ENCODE measurements at places on chromosomes 7 and 10.
A peak's percentile ranks its signal among the peaks of the same experiment; 100 is the strongest.

DNA sequence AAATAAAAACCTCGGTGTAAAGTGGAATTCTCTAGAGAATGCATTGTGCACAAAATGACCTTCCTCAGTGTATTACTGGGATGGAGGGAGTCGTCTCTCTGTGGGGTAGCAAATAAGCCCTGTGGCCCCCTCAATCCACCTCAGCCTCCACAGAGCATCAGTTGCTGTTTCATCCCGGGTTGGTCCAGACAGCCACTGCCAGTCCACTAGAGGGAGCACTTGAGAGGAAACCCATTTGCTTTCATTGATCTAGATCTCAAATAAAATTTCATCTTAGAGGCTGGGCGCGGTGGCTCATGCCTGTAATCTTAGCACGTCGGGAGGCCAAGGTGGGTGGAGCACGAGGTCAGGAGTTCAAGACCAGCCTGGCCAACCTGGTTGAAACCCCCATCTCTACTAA lies 1128.7 kb downstream of the CNTNAP2 start:
- peak; percentile 13 for DNase-seq

- no peak for DNase-seq
Measured at GRCh38 chr7:141558544-141559183, 7.5 kb downstream of the AGK start.

DNA sequence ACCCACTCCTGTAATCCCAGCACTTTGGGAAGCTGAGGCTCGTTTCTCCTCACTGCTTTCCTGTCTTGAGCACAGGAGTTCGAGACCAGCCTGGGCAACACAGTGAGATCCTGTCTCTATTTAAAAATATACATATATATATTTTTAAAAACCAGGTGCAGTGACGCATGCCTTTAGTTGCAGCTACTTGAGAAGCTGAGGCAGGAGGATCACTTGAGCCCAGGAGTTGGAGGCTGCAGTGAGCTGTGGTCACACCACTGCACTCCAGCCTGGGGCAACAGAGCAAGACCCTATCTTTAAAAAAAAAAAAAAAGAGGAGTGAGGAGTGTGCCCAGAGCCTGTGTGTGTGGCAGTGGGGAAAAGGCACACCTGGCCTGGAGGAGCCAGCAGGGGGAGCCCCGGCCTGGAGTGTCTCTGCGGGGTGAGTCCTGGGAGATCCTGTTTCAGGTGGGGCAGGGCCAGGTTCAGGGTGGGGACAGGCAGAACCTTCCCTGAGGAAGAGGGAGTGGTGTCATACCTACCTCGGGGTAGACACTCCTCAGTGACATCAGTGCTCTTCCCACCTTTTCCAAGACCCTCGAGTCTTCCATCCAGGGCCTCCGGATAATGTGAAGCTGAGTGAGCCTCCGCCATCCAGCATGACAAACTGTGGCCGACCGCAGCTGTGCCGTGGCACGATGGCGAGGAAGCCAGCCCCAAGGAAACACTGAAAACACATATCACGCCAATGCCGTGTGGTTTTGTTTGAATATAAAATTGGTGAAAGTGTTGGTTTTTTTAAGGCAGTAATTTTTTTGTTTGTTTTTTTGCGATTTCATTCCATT lies 9.0 kb upstream of the ARPC1B start:
- no peak for DNase-seq

DNA sequence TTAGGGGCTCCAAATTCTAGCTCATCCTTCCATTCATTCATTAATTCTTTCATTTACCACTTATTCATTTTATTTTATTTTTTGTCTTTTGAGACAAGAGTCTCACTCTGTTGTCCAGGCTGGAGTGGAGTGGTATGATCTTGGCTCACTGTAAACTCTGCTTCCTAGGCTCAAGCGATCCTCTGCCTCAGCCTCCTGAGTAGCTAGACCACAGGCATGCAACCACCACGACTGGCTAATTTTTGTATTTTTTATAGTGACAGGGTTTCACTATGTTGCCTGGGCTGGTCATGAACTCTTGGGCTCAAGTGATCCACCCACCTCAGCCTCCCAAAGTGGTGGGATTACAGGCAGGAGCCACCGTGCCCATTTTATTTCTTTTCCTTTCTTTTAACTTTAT lies 31.6 kb downstream of the FGF8 start:
- DNase-seq = no peak

- no peak for DNase-seq
Measured at GRCh38 chr7:91800389-91800788, 80.1 kb downstream of the MTERF1 start.

DNA sequence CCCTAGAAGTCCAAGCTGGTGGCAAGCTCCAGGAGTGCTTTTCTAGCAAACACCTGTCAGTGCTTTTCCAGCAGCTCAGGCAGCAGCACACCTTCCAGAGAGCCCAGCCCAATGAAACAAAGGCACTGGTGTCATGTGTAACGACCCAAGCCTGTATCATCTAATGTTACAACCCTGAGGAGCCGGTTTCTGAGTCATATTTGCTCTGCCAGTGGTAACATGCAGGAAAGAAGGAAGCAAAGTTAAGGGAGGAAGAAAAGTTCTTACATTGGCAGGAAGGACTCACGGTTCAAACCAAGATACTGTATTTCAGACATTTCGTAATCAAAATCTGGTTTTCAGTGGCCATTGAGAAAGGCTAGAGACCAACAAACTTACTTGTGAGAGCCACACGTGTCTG lies at the start of gene ANKRD22:
ANKRD22 (minus strand) TSS at position 139 of the 400 bp plus-strand sequence. CDS start 237 bp downstream, outside the sequence.
- no peak for DNase-seq

DNA sequence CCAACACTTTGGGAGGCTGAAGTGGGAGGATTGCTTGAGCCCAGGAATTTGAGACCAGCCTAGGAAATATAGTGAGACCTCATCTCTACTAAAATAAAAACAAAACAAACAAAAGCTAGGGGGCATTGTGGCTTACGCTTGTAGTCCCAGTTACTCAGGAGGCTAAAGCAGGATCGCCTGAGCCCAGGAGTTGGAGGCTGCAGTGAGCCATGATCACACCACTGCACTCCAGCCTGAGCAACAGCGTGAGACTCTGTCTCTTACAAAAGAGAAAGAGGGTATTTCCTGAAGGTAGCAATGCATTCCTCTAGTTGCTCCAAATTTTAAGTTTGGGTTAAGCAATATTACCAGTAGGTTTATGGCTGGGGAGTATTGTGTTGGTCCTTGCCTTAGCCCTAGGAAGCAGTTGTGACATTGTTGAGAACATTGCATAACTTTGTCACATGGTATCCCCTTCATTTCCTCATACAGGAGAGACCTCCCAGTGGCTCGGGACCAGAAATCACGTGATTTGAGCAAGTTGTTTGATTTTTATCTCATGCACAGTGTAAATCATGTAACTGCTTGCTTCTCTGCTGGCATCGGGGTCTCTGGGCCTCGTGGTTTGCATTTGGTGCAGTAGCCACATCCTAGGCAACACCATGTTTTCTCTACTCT lies 23.3 kb upstream of the SMARCD3 start:
- no peak for DNase-seq

GRCh38 chr10:13462551-13462950 lies 66.3 kb downstream of the BEND7 start:
- no peak for DNase-seq

GRCh38 chr7:31284106-31284505 lies 56.4 kb downstream of the NEUROD6 start:
- DNase-seq = no peak

DNA sequence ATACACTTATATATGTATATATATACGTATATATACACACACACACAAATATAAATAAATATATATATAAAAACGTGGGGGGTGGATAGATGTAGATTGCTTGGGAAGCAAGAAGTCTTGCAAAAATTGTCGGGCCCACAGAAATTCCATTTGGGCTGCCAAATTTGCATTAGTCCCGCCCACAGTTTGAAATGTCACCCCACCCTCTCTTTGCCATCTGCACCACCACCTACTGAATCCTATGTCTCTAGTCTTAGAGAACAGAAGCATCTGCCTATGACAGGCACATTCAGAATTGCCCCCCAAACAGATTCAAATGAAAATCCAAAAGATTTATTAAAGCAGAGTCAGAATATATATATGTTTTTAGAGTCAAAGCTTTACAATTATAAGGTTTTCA lies 25.6 kb upstream of the CACNA2D1 start:
- no peak for DNase-seq

DNA sequence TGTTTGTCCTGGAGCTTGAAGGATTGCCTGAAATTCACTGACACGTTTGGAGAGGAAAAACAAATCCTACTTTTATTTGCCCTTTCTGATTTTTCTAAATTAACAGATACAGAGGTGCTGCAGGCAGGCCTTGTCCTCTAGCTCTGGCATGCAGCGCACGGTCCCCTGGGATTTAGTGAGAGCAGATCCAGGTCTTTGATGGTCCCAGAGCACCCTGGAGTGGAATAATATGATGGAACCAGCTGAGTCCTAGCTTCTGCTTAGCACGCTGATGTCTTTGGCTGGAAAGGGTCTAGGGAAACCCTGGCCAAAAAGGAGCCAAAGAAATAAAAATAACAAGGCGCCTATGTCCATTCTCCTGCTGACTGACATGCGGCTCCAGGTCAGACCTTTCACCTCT lies 40.5 kb downstream of the C10orf120 start:
- no peak for DNase-seq

GRCh38 chr10:129288999-129289584 lies 177.9 kb upstream of the MGMT start:
- no peak for DNase-seq

DNA sequence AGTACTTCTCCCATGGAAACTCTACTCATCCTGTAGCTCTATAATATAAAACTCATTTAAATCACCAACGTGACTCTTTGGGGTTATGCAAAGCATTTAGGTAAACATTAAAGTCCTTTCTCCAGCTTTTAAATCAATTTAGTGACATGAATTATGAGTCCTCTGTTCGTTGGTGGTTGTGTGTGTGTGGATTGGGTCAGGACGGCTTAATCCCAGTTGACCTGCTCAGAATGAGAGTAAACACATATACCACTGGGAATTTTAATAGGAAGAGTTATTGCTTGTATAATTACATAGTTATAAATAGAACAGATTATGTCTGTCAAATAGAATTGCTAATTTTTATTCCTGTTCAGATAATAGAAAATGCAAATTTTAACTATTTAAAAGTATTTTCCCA lies 30.7 kb upstream of the ADCY1 start:
- no peak for DNase-seq

DNA sequence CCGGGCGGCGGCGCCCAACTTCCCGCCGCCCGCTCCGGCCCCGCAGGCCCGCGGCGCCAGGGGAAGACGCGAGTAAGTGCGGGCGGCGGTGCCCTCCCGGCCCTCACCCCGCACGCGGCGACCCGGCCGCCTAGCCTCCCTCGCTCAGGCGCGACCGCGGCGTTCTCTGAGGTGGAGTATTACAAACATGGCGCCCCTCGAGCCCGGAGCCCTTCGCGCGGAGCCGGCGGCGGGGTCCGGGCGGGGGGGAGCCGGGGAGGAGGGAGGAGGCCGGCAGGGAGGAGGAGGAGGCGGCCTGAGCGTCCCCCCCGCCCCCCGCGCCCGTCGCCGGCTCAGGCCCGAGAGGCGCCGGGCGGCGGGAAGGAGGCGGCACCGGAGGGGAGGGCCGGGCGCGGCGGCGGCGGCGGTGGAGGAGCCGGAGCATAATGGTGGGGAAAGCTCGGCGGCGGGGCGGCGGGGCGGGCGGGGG lies at the start of gene ZMYND11:
ZMYND11 (plus strand) TSS at position 324 of the 469 bp plus-strand sequence. CDS start 44,558 bp downstream, outside the sequence.
- peak; percentile 49 for DNase-seq

DNA sequence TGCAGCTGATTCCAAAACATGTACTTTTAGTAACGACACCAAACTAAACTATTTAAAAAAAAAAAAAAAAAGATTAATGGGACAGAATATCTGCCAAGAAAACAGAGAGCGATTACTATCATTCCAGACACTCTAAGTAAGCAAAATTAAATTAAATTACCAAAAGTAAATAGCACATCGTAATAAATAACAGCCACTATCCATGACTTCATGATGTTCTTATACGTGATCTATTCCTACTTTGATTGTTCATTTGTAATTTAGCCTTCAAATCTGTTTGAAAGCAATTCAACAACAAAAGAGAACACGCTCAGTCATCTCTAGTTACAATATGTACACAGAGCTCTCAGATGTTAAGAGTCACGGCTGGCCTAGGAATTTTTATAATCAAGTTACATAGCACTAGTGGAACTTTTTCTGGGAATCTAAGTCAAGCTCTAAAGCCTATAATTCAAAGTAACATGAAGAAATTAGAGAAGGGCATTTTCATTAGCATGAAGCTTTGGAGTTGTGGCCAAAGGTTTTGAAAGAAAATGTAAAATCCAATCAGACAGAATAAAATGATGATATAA lies 241.7 kb upstream of the NEBL start:
- no peak for DNase-seq

Data from stimulated activated CD4-positive, alpha-beta T cell treated with anti-CD3 and anti-CD28 coated beads, Interleukin-4, amount 100 ng/mL, for 48 hours (primary cell).